ENCODE measurements at places on chromosomes 2 and 18.

DNA sequence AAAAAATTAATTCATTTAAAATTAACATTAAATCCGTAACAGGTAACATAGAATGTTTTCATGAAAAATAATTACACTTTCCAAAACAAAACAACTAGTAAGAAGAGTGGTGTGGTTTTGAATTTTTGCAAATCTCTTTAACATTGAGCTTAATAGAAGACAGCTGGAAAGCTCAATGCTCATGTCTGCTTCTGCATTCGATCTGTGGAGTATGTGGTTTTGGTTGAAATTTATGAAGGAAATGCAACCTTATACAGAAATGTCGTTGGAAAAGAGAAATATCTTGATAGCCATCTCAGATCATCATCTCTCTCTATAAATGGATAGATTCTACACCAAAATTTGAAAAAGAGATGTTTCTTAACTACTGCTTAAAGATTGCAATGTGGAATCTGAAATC is 17.3 kb upstream of the FHL2 start:
- no peak for DNase-seq

DNA sequence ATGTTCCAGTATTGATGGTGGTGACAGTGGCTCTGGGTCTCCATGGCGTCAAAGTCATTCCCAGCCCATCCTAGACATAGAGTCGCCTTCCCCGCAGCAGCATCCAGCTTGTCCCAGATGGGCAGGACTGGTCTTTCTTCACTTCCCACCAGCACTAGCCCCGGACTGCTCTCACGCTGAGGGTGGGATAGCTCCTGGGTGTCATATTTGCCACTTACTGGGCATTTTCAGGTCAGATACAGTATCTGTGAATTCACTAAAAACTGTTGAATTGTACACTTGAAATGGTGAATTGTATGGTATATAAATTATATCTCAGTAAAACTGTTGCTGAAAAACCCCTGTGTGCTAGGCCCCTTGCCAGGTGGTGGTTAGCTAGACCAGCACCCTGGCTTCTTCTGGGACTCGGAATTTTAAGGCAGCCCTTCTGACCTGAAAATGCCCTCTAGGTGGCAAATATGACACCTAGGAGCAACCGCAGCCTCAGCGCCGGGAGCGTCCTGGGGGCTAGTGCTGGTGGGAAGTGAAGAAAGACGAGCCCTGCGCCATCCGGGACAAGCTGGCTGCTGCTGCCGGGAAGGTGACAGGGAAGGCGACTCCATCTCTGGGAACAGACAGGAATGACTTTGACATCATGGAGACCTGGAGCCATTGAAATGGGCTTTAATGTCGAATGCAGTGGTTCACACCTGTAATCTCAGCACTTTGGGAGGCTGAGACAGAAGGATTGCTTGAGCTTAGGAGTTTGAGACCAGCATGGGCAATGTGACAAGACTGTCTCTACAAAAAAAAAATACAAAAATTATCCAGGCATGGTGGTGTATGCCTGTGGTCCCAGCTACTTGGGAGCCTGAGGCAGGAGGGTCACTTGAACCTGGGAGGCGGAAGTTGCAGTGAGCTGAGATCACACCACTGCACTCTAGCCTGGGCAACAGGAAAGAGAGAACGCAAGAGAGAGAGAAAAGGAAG is 56.2 kb downstream of the DDX1 start:
- DNase-seq = no peak

GRCh38 chr2:226077841-226078240 is 678.3 kb downstream of the NYAP2 start:
- no peak for DNase-seq

- DNase-seq = no peak
Observed at GRCh38 chr2:100957996-100958653, 44.0 kb upstream of the RPL31 start.

DNA sequence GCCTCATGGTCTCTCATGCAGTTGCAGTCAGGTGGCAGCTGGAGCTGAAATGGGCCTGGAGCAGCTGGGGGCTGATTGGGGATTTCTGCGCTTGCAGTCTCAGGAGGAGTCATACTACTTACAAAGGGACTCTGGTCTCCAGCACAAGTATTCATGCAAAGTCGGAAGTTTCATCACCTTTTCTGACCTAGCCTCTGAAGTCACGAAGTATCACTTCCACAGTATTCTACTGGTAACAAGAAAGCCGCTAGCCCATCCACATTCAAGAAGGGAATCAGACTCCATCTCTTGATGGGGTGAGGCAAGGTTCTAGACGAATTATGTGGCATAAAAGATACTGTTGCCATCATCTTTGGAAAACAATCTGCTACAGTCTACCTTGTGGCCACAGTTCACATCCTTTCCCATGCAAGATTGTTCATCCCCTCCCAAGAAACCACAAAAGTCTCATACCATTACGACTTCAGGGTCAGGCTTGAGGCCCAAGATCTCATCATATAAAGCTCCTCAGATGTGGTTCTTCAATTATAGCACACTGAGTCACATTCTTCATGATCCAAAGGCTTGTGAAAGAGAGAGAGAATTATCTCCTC is 95.3 kb downstream of the SMC6 start:
- DNase-seq = no peak

- DNase-seq = no peak
Observed at GRCh38 chr2:157691695-157692094, 63.0 kb upstream of the ACVR1C start.

- no peak for DNase-seq
Observed at GRCh38 chr2:36523153-36523552, 74.8 kb downstream of the FEZ2 start.

GRCh38 chr18:61466736-61467135 is 133.5 kb downstream of the CDH20 start:
- DNase-seq = no peak

- DNase-seq = no peak
Observed at GRCh38 chr2:46794693-46795317, 120.8 kb downstream of the MCFD2 start.

GRCh38 chr18:62085756-62086155 is 101.1 kb downstream of the PIGN start:
- DNase-seq = no peak

GRCh38 chr2:233821196-233821595 is 33.1 kb downstream of the HJURP start:
- peak; percentile 2 for DNase-seq

DNA sequence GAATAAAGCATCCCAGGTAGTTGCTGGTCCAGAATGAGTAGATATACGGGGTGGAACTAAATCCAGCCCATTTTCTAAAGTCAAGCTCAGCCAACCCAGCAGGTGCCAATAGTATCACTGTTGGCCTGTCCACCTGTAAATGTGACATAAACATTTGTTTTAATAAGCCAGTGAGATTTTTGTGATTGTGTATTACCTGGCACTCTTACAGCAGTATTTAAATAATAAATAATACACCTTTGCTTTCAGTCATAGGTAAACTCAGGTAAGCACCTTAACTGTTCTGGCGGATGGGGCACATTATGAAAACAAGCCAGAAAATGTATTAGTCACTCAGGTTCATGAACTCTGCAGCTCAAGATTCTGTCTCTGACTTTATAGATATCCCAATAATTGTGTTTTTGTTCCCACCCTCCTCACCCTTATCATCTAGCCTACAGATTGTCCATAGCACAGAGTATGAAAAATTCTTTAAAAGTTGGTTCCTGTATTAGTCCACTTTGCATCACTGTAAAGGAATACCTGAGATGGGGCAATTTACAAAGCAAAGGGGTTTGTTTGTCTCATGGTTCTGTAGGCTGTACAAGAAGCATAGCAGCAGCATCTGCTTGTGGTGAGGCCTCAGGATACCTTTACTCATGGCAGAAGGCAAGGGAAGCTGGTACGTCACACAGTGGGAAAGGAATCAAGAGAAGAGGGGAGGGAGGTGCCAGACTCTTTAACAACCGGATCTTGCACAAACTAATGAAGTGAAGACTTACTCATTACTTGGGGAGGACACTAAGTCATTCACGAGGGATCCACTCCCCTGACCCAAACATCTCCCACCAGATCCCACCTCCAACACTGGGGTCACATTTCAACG is 73.0 kb upstream of the CYRIA start:
- DNase-seq = no peak

DNA sequence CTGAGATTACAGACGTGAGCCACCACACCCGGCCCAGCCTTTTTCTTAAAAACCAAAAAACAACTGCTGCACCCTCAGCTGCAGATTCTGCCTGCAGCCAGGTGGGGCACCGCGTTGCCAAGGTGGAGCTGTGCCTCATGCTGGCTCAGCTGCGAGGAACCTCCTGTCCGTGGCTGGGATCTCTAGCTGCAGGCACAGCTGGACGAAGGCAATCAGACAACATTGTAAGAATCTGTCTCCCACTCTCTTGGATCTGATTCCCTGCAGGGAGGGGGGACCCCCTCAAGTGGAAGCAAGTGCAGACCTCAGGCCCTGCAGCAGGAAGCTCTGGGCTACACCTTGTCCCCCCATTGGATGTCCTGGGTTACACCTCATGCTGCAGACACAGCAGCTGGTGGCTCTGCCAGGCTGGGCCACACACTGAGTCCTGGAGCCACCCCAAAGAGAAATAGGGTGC is 24.1 kb downstream of the CIDEA start:
- no peak for DNase-seq

DNA sequence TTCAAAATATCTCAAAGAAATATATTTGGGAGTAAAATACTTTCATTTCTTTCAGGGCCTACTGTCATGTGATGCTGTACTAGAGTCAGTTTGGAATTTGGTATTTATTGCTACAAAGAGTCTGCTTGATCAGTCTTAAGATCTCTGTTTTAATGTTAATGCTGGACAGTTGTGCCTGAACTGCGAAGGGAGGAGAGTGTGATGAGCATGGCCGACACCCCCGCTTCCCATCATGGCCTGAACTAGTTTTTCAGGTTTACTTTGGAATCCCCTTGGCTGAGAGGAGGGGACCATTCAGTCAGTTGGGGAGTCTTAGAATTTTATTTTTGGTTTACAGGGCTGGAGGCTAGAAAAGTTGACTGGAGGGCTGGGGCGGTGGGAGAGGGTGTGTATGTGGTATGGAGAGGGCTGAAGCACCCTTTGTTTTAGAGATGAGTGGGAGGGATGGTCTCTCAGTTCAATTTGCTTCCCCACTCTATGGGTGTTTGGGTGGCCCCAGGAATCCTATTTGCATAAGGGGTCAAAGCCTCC is 20.9 kb upstream of the TEX44 start:
- DNase-seq = no peak

GRCh38 chr2:45173513-45173912 is 164.3 kb upstream of the SIX2 start:
- DNase-seq = peak; percentile 83

DNA sequence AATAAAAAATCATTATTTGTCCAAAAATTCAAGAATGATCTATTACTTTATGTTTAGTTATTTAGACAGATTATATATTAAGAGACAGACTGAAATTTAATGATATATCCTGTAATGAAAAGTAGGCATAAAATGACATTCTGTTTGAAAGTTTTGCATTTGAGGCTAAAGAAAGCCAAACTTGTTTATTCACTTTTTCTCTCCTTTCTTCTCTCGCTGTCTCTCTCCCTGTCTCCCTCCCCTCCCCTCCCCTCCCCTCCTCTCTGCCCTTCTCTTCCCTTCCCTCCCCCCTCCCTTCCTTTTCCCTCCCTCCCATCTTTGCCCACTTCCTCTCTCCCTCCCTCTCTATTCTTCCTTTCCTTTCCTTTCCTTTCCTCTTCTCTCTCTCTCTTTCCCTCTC is 270.6 kb downstream of the MYT1L start:
- no peak for DNase-seq

DNA sequence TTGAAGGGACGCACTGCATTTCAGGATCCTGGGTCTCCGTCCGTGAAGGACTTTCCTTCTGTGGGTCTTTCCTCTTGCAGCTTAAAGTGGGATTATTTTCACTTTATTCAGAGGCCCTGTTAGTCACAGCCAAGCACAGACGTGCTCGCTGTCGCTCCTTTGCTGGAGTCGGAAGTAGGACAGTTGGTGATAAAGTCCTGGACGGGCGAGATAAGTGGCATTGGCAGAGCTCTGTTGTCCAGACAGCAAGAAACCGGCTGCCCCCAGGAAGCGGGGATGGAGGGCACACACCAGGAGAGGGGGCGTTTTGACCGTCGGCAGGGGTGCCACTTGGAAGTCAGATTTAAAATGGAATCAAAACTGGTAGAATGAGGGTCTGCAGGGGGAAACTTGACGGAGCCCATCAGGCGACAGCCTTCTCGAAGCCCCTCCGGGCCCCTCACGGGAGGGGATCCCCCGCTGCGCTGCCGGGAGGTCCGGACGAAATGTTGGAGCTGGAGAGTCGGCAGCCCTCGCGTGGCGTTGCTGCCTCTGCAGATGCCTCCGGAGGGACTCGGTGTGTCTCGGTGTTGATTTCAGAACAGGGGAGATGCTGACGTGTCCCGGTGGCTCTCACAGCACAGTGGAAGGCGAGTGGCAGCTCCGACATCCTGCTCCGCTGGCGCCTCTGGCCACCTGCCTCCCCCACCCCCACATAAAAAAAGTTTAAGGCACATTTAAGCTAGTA is 124.2 kb downstream of the NFATC1 start:
- DNase-seq = peak; percentile 38

- DNase-seq = no peak
Observed at GRCh38 chr18:35189510-35189909, 51.3 kb upstream of the ZNF397 start.

DNA sequence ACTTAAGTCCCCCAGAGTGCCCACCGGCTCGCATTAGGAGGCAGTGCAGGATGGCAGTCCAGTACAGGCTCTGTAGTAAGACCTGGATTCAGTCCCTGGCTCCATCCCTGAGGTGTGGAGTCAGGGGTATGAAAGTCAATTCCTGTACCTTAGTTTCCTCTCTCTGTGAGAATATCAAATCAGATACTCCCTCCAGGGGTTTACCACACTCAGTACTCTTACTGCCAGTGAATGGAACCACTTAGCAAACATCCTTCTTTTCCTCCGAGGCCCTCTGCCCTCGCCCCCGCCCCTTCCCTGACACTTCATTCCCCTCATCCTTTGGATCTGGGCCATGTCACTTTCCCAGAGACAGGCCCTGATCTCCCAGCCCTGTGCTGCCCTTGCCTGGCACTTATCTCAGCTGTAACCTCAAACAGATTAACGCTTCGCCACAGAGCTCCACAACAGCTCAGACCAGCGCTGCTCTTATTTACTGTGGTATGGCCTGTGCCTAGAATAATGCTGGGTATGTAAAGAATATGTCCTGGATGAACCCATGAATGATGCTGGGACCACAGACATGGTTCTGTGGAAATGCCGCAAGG is 159.0 kb upstream of the TMEM200C start:
- no peak for DNase-seq

- DNase-seq = no peak
Observed at GRCh38 chr2:38748391-38748790, 2.8 kb downstream of the SRSF7 start.
